Mammary epithelial cell (primary cell): ENCODE measurements at places on chromosomes 4 and X. TPM values are rescaled to one million over a fixed set of nuclear protein-coding genes. Genes with fewer than 3 reads are reported as not detected.

DNA sequence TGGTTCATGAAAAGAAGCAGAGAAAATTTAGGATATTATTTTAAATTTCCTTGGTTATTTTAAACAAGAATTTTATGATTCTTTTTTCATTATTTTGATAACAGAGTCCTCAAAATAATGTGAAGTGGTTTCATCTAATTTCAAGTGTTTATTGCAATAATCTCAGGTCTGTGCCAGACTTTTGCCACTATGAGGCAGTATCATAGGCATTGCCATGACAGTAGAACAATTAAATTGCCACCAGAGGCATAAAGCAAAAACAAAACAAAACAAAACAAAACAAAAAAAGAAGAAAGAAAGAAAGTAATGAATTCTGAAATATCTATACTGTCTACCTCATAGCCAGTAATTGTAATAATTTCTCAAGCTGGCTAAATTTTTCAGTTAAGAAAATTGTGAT, 739.2 kb downstream of the KCTD8 start:
- no peak for DNase-seq

DNA sequence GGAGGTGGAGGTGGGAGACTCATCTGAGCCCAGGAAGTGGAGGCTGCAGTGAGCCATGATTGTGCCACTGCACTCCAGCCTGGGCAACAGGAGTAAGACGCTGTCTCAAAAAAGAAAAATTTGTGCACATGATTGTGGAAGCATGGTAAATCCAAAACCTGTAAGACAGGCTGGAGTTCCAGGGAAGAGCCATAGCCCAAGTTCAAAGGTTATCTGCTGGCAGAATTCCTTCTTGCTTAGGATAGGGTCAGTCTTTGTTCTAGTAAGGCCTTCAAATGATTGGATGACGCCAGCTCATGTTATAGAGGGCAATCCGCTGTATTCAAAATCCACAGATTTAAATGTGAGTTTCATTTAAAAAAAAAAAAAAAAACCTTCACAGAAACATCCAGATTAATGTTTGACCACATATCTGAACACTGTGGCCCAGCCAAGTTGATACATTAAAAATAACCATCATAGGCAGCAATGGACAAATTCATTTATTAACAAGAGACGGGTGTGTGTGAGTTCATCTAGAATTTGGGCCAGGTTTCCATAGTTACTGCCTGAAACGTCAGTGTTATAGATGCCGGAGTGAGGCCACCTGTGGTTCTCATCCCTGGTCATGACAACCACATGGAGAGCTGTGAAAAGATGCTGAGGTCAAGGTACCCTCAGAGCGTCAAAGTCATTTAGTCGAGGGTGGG, 35.2 kb upstream of the SLC2A9 start:
- no peak for DNase-seq

The MTM1 gene
- 18.5 TPM for total RNA-seq

- no peak for DNase-seq
These were observed 121.9 kb downstream of the GLRA3 start for GRCh38 chr4:174707051-174707676.

- no peak for DNase-seq
These were observed 6.1 kb upstream of the CYSLTR1 start for GRCh38 chrX:78333521-78333920.

DNA sequence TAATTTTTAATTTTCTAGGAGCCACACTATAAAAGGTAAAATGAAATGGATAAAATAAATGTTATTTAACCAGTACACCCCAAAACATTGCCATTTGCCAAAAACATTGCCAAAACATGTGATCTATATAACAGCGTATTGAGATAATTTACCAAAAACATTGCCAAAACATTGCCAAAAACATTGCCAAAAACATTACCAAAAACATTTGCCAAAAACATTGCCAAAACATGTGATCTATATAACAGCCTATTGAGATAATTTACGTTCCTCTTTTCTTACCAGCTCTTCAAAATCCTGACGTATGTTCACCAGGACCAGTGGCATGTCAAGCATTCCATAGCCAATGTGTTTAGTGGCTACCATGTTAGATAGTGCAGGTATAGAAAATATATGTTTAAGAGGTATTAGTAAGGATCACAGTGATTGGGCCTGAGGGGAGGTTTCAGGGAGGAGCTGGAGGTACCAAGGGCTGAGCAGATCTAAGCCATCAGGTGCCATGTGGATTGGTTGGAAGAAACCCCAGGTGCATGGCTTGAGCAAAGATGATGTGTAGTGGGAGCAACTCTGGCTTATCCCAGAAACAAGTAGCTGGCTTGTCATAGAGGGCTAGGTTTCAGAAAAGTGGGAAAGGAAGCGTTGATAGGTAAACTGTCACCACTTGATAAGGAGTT, 42.6 kb downstream of the RAPGEF2 start:
- no peak for DNase-seq

The ADGRL3 gene
- total RNA-seq, result 2.8 TPM

DNA sequence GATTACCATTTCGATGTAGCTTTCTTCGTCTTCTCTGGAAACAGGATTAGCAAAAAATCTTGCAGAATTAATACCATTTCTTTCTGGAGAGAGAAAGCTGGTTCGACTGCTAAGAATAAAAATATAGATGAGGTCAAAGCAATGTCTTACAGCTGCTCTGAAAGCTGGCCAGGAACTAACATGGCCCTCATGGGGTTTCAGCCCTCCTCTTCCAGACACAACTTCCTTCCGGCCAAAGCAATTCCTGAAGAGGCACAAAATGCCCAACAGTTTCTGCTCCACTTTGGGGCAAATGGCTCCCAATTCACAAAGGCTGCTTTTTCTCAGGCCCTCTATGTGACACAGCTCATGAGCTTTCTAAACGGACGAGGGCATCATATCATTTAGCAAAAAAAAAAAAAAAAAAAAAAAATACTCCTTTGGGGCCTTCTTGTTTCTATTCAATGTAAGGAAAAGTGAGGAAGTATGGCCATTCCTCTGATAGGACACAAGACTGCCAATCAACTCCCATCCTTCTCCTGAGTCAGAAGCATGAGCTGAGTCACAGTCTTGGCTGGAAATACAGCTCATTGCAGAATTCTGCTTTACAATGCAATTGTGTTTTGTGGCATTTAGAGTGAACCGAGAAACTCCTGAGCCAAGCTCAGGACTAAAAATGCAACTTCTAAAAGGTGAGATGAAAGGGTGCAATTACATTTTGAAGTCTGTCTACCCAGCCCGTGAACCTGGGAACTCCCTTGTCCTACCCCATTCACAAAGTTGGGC, 42.7 kb upstream of the CTAG2 start:
- peak; percentile 70 for DNase-seq

DNA sequence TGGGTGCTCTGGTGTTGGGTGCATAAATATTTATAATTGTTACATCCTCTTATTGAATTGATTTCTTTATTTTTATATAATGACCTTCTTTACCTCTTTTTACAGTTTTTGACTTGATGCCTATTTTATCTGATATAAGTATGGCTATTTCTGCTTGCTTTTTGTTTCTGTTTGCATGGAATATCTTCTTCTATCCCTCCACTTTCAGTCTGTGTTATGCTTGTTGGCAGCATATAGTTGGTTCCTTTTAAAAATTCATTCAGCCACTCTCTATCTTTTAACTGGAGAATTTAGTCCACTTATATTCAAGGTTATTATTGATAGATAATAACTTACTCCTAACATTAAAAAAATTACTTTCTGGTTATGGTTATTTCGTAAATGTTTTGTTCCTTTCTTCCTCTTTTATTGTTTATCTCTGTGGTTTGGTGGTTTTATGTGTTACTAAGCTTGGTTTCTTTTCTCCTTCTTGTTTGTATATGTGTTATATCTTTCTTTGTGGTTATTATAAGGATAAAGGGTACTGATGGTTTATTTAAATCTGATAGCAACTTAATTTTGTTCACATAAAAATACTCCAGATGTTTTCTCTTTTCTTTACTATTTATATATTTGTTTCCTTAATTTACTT, 69.5 kb downstream of the IL15 start:
- no peak for DNase-seq

GRCh38 chr4:73034896-73035295, 34.6 kb downstream of the COX18 start:
- DNase-seq, result no peak
